Motor neuron (in vitro differentiated cells): ENCODE measurements at places on chromosomes 7 and 10.
A peak's percentile ranks its signal among the peaks of the same experiment; 100 is the strongest.

GRCh38 chr7:29877196-29877595 is 70.9 kb downstream of the WIPF3 start:
- ATAC-seq = peak; percentile 48

DNA sequence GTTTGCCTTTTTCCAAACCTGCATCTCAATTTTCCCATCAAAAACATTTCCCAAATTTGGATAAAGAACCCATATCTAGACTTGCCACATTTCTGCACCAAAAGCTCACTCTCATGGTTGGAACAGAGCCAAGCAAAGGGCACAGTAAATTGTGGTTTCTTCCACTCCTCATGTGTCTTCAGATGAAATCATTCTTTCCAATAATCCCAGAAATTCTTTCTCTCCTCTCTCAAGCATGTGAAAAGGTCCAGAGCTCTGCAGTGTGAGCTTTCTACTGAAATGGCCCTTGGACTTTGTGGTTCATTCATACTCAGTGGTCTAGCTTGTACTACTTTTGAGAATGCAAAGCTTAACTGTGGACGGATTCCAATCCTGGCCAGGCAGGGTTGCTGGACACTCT is 19.8 kb downstream of the PRSS2 start:
- ATAC-seq = no peak

DNA sequence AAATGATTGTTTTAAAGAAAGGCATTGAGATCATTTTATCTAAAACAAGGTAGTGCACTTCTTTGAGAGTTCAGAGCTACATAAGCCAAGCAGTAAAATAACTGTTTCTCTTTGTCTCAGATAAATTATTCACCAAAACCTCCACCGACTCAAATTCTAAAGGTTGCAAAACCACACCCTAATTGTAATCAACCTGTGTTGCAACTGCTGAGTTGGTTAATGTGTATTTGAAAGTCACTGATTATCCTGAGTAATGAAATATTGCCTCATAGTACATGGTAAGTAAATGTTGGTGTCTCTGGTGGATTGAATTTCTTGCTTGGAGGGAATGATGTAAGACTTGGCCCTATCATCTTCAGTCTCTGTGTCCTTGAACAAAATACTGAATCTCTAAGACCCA is 35.9 kb upstream of the CYP2C9 start:
- peak; percentile 80 for ATAC-seq

DNA sequence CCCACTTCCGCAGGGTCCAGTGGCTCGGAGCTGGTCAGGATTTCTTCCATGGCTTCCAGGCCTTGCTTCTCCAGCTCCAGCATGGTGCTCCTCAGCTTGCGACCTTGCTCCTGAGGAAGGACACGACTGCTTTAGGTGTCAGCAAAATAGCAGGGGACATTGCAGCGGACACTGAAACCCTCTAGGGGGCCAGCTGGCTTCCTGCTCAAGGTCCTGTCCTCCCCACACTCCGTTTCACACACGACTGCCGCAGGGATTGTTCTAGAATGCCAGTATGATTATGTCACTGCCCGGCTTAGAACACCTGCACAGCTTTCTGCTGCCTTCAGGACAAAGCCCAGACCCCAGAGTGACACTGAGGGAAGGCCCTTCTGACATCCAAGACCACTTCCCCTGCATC is 65.6 kb downstream of the SCRN1 start:
- ATAC-seq = no peak

DNA sequence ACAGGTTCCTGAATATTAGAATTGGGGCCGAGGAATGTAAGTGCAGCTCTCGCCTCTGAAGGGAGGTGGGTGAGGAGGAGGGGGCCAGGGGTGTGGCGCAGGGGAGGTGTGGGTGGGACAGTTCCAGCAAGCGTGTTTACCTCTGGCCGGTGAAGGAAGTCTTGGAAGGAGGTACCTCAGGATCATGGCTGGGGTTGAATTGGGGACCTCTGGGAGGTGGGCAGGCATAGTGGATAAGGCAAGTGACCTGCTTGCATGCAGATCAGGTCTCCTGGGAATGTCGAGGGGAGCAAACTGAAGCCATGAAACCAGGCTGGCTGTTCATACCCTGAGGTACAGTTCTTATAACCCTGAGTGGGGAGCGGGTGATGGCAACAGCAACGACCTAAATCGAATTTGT is 2.0 kb downstream of the ZNF775 start:
- no peak for ATAC-seq

- no peak for ATAC-seq
Observed at GRCh38 chr10:113169853-113170460, 219.9 kb downstream of the TCF7L2 start.

DNA sequence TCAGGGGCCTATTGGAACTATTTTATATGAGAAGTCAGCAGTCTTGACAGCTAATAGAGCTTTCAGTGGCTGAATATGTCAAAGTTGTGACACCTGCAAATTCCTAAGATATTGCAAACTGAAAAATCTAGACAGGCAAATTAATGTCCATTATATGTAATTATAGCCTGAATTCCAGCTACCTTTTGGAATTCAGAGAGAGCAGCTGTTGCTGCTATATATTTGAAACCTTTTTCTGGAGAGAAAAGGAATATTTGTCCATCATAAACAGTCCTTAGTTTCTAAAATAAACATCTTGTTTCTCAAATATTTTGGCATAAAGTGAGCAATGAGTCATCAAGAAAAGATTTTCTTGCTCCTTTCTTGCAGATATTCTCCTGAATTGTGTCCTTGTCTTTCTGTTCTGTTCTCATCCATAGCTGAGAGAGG is 408.9 kb upstream of the SEMA3D start:
- ATAC-seq = no peak

DNA sequence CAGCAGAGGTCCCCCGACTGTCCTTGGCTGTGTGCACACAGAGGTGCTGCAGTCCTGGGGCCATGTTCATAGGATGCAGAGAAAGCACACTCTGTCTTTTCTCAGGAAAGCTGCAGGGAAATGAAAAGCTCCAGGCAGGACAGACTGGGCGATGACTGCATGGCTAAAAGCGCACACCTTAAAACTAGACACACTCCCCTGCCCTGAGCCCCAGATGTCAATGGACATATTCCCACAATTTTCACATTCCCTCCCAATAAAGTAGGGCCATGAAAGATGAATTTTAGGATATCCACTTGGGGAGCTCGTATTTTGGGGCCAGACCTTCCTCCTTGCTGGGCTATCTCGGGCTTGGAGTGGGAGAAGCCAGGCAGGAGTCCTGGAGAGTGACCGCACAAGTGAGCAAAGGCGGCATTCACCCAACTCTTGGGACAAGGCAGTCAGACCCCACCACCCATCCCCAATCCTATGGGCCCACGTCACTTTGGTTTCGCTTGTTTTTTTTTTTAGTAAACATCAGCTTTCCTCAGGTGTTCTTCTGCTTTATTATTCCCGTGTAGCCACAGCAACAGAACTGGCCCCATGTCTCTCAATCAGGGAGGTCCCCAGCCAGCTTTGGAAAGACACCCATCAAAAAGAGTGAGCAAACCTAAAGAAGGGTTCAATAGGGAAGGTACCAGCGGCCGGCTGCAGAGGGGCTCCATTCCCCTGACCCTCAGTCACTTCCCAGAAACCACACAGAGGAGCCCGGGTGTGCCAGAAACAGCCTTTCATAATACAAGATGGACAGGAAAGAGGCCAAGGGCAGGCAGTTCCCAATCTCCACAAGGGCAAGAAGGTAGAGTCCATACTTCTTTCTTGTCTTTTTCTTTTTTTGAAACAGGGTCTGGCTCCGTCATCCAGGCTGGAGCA is 12.7 kb downstream of the GPRIN2 start:
- ATAC-seq = no peak

- no peak for ATAC-seq
Observed at GRCh38 chr10:3882855-3883254, 97.8 kb upstream of the KLF6 start.
